ENCODE measurements at places on chromosomes 1 and 21.

DNA sequence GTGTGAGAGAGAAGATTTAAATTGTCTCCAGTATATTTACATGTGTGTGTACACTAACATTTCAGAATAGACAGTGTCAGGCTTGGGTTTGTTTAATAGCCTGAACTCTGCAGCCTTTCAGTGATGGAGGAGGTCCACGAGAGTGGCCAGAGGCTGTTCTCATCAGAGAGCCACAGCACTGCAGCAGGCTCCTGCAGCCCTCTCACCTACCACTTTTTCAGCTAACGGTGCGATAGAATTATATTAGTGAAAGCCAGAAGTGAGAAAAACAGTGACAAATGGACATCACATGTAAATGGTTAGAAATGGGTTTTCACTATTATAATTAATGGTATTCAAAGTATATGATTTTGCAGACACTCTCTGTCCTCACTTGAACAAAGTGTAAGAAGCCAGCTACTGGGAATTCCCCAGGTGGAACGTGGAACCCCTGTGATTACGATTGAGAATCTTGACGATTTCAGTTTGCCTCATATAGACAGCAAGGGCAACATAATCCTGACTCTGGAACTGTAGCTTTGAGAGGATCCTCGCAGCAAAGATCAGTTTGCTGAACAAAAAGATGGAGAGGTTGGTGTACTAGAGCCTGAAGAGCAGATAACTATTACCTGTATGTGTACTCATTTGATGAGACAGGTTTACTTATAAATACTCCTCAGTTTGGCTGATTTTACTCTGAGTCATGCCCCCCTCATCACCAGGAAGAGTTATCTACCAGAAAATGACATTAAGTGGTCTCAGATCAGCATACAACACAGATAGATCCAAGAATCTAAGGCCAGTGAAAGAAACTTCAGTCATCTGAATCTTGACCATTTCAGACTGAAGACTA lies 31.4 kb downstream of the IFI16 start:
- no peak for DNase-seq

- DNase-seq: no peak
These were observed 33.8 kb upstream of the RCAN3 start for GRCh38 chr1:24468685-24469316.

GRCh38 chr21:36023092-36023480 lies 37.2 kb downstream of the SETD4 start:
- no peak for DNase-seq

GRCh38 chr1:59976194-59977074 lies 49.9 kb upstream of the CYP2J2 start:
- DNase-seq: peak; percentile 31

GRCh38 chr21:44509539-44509938 lies 30.5 kb downstream of the KRTAP10-1 start:
- DNase-seq: no peak

DNA sequence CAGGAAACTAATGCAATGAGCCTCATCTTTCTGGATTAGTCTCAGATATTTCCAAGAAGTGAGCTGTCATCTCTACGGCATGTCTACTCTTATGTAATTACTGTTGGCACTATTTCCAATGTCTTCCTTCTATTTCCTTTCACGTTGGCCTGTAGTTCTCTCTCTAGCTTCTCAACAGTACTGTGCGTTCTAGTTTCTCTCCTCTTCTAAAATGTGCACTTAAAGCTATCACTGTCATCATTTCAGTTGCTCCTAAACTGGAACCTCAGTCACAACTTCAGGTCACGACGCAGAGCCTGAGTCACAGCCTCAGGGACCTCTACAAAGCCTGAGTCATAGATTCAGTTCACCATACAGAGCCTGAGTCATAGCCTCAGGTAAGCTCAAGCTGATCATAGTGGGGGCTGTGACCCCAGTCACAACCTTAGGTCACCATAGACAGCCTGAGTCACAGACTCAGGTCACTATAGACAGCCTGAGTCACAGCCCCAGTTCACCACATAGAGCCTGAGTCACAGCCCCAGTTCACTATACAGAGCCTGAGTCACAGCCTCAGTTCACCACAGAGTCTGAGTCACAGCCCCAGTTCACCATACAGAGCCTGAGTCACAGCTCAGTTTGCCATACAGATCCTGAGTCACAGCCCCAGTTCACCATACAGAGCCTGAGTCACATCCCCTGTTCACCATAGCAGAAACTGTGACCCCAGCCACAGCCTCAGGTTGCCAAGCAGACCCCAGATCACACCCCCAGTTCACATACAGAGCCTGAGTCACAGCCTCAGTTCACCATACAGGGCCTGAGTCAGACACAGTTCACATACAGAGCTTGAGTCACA lies 13.0 kb downstream of the WNT9A start:
- peak; percentile 27 for DNase-seq

- DNase-seq: no peak
These were observed 5.8 kb downstream of the PAFAH2 start for GRCh38 chr1:25991937-25992688.

- DNase-seq: no peak
These were observed 49.9 kb downstream of the WDR4 start for GRCh38 chr21:42829417-42829816.

DNA sequence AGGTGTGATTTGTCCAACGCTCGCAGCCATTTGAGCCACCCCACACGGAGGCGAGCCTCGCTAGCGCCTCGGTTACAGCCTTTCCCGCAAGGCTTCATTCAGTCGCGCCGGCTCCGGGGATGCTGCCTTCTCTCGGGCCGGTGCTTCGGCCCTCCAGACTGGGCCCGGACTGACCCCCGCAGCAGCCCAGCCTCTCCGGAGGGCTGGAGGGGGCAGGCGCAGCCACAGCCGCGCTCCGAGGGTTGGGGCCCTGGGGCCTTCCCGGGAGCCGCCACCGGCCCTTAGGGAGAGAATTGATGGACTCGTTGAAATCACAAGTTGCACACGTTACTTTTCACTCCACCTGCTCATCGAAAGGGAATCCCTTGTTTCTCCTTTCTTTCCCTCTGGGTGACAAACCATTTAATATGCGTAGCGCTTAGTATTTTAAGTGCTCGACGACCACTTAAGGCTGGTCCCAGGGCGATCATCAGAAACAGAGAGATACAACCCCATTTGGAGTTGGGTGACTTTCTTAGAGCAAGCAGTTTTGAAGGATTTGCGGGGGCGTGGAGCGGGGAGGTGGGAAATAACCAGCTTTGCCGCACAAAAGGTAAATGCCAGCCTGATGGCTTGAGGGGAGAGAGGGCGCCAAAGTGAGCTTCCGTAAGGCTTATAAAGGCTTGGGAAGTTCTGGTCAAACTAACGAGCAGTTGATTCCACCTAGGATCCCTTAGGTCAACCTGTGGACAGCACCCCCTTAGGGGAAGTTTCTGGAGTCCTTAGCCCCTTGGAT lies 24.6 kb upstream of the ENAH start:
- DNase-seq: no peak

Measured in activated gamma-delta T cell treated with Interleukin-2 at 50 U/mL for 16 hours (primary cell).